ENCODE measurements at places on chromosomes 13 and 19. TPM values are rescaled to one million over a fixed set of nuclear protein-coding genes. Genes with fewer than 3 reads are reported as not detected.

Gene ZNF536
- not detected for total RNA-seq

- H3K4me1 ChIP-seq: peaks cover 52% of the 10 kb centered on the region
- peak; percentile 76 for DNase-seq
- H3K27ac ChIP-seq: peak overlapping the region; percentile 97
- no peaks in the 10 kb centered on the region for H3K27me3 ChIP-seq
- H3K4me3 ChIP-seq: peak overlapping the region; percentile 89
Observed at GRCh38 chr13:74132776-74133656, 1.2 kb downstream of the KLF12 start.

Gene RFXANK
- 17.4 TPM for total RNA-seq

- peaks cover 5% of the 10 kb centered on the region for H3K36me3 ChIP-seq
- DNase-seq: no peak
- H3K27me3 ChIP-seq: no peaks in the 10 kb centered on the region
- H3K4me1 ChIP-seq: peaks cover 43% of the 10 kb centered on the region
- no peak overlapping the region for H3K4me3 ChIP-seq
- no peak overlapping the region for H3K27ac ChIP-seq
Observed at GRCh38 chr13:98523455-98524102, 53.3 kb downstream of the STK24 start.

Gene ACP7
- not detected for total RNA-seq

GRCh38 chr19:33644284-33644836 lies 22.6 kb downstream of the CHST8 start:
- no peak overlapping the region for H3K4me3 ChIP-seq
- H3K27me3 ChIP-seq: no peaks in the 10 kb centered on the region
- peaks cover under 1% of the 10 kb centered on the region for H3K4me1 ChIP-seq
- no peak overlapping the region for H3K27ac ChIP-seq

- H3K4me1 ChIP-seq: no peaks in the 10 kb centered on the region
- no peaks in the 10 kb centered on the region for H3K36me3 ChIP-seq
- H3K27ac ChIP-seq: no peak overlapping the region
- DNase-seq: peak; percentile 66
Observed at GRCh38 chr13:91946498-91947070, 548.2 kb downstream of the GPC5 start.

Gene CACNG6
- not detected for total RNA-seq

- H3K36me3 ChIP-seq: no peaks in the 10 kb centered on the region
- no peak overlapping the region for H3K4me3 ChIP-seq
- H3K27ac ChIP-seq: no peak overlapping the region
- no peak for DNase-seq
- no peaks in the 10 kb centered on the region for H3K27me3 ChIP-seq
Observed at GRCh38 chr13:72652681-72653080, 74.7 kb downstream of the MZT1 start.

GRCh38 chr13:46385946-46386345 lies 1.1 kb downstream of the RUBCNL start:
- no peak overlapping the region for H3K4me3 ChIP-seq
- H3K36me3 ChIP-seq: no peaks in the 10 kb centered on the region
- peaks cover 40% of the 10 kb centered on the region for H3K27me3 ChIP-seq
- no peak overlapping the region for H3K27ac ChIP-seq
- H3K4me1 ChIP-seq: no peaks in the 10 kb centered on the region

Gene IL17D
- 1.0 TPM for total RNA-seq

Gene CYSLTR2
- not detected for total RNA-seq

DNA sequence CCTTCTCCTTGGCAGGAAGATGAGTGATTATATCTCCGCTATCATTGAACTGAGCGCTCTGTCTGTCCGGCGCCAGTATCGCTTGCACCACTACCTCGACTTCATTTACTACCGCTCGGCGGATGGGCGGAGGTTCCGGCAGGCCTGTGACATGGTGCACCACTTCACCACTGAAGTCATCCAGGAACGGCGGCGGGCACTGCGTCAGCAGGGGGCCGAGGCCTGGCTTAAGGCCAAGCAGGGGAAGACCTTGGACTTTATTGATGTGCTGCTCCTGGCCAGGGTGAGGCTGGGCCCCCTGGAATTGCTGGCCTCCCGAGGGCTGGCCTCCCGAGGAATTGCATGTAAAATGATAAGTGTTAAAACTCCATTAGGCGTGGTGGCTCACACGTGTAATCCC lies 32.1 kb downstream of the CYP4F22 start:
- H3K4me3 ChIP-seq: no peak overlapping the region
- no peaks in the 10 kb centered on the region for H3K4me1 ChIP-seq
- H3K36me3 ChIP-seq: no peaks in the 10 kb centered on the region
- DNase-seq: no peak
- no peaks in the 10 kb centered on the region for H3K27me3 ChIP-seq
- no peak overlapping the region for H3K27ac ChIP-seq

DNA sequence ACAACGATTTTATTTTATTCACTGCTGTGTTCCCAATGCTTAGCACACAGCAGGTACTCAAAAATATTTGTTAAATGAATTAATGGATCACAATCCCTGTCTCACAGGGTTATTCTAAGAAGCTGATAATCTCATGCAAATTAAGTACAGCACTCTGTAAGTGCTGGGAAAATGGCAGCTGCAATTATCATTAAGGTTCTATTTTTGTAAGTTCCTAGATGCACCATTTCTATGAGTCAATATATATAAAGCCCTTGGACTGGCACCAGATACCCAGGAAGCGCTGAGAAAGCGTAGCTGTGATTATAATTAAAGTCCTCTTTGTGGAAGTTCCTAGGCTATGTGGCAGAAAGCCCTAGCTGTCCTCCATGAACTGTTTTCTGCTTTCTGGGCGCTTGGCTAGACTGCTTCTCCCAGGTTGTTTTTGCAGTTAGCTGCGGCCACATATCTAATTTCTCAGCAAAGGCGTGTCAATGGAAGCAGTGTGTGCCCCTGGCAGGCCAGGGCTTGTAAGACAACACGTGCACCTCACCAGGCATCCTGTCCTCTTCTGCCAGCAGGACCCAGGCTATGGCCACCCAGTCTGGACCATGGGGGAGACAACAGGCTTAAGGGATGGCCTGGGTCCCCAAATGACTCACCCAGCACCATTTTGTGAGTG lies 5.2 kb upstream of the SRRM5 start:
- no peak for DNase-seq
- H3K4me1 ChIP-seq: no peaks in the 10 kb centered on the region
- no peaks in the 10 kb centered on the region for H3K27me3 ChIP-seq
- H3K4me3 ChIP-seq: no peak overlapping the region
- no peak overlapping the region for H3K27ac ChIP-seq

Gene ZNF829
- 7.7 TPM for total RNA-seq

Gene ICAM5
- not detected for total RNA-seq

- H3K4me3 ChIP-seq: no peak overlapping the region
- no peak for DNase-seq
- H3K36me3 ChIP-seq: peaks cover 49% of the 10 kb centered on the region
Observed at GRCh38 chr13:113065406-113066141, 40.0 kb upstream of the F7 start.

DNA sequence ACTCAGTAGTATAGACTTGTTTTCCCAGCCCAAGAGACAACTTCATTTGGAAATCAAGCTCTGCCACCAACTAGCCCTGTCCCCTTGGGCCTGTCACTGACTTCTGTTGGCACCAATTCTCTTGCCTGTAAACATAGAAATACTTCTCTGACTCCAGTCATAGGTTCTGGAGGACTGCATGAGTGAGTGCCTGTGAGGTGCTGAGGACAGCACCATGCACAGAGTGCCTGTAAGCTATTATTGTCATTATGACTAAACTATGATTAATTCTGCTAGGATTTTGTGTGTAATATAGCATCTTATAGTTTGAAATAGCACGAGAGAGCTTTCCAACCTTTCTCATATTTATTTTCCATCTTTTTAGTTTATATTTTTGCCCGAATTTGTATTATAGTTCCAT lies 247.9 kb downstream of the MYO16 start:
- no peak for DNase-seq
- no peaks in the 10 kb centered on the region for H3K36me3 ChIP-seq
- H3K4me3 ChIP-seq: no peak overlapping the region

Gene NKPD1
- not detected for total RNA-seq

Gene ANKRD24
- total RNA-seq: 4.5 TPM

GRCh38 chr19:56355517-56355916 lies 37.8 kb downstream of the ZNF582 start:
- no peaks in the 10 kb centered on the region for H3K27me3 ChIP-seq
- H3K27ac ChIP-seq: no peak overlapping the region
- DNase-seq: no peak
- H3K4me3 ChIP-seq: no peak overlapping the region

Gene IZUMO2
- total RNA-seq: not detected

Gene SOHLH2
- total RNA-seq: not detected

DNA sequence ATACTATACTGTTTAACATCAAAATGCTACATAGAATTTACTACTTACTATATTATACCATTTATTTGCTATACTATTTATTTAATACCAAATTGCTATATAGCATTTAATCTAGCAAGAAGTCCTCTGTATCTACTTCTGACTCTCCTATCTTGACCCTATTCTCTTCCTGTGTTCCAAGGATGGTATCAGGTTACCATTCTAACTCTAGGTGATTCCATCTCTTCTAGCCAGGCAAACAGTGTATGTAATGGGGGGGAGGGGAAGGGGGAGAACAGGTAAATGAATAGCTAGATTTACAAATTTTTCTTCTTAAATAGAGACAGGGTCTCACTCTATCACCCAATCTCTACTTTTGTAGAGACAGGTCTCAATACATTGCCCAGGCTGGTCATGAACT lies 200.3 kb downstream of the DIAPH3 start:
- no peak overlapping the region for H3K27ac ChIP-seq
- H3K36me3 ChIP-seq: no peaks in the 10 kb centered on the region
- no peak overlapping the region for H3K4me3 ChIP-seq
- DNase-seq: no peak
- H3K4me1 ChIP-seq: no peaks in the 10 kb centered on the region

DNA sequence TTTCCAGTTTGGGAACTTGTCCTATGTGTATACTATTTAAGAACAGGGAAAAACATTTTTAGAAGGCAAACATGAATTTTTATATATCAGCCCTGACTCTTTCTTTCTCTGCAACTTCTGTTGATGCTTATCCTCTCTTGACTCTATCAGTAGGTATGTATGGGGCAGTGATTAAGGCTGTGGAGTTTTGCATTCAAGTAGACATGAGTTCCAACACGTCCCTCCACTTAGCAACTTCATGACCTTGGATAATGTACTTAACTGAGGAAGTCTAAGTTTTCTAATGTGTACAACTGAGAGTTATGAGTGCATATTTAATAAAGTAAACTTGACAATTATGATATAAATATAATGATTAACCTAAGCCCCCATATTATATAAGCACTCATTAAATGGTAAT lies 414.6 kb downstream of the TDRD3 start:
- no peaks in the 10 kb centered on the region for H3K4me1 ChIP-seq
- H3K4me3 ChIP-seq: no peak overlapping the region
- H3K27ac ChIP-seq: no peak overlapping the region

Gene PODNL1
- not detected for total RNA-seq

DNA sequence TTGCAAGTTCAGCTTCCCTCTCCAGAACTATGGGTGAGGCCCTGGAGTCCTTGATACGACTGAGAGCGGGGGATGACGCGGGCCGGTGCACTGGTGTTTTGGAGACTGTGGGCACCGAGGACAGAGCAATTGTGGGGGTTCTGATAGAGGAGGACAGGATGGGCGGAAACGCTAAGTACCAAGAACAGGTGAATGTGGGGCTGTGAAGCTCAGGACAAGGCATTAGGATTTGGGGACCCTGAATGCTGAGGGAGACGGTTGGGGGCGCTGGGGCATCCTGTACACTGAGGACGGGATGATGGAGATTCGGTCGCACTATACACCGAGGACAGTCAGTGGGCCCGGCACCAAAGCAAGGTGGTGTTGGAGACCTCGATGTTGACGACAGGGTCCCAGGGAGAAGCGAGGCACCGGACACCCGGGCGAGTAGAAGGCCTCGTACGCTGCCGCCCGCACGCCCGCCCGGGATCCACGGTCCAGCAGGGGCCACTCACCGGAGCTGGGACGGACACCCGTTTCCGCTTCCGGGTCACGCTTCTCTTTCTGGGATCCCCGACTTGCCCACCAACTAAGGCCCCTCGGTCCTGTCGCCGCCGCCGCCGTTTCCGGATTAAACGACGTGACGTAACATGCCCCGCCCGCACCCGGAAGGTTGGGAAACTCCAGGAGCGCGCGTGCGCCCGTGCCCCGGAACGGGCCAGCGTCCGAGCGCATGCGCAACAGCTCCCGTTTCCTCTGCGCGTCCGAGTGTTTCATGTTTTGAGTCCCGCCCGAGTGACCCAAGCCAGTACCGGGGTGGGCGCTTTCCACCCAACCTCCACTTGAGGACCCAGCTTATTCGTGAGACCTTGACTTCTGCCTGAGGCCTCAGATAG lies at the start of gene CHMP2A:
Gene CHMP2A (minus strand): TSS at position 612 of the 875 bp plus-strand sequence. CDS start 893 bp downstream, outside the sequence.
- H3K36me3 ChIP-seq: peaks cover 57% of the 10 kb centered on the region
- peak; percentile 99 for DNase-seq
- H3K27me3 ChIP-seq: no peaks in the 10 kb centered on the region
- peak within 1 kb of the TSS; percentile 72 for H3K4me3 ChIP-seq
- H3K27ac ChIP-seq: peak within 1 kb of the TSS; percentile 100
- H3K4me1 ChIP-seq: peaks cover 49% of the 10 kb centered on the region

- H3K36me3 ChIP-seq: no peaks in the 10 kb centered on the region
- no peaks in the 10 kb centered on the region for H3K27me3 ChIP-seq
- H3K27ac ChIP-seq: peak overlapping the region; percentile 20
- peaks cover 83% of the 10 kb centered on the region for H3K4me1 ChIP-seq
Observed at GRCh38 chr19:16458391-16459341, 13.1 kb downstream of the EPS15L1 start.
